AML-193 (cell line): ENCODE measurements at places on chromosomes 5 and 9.

DNA sequence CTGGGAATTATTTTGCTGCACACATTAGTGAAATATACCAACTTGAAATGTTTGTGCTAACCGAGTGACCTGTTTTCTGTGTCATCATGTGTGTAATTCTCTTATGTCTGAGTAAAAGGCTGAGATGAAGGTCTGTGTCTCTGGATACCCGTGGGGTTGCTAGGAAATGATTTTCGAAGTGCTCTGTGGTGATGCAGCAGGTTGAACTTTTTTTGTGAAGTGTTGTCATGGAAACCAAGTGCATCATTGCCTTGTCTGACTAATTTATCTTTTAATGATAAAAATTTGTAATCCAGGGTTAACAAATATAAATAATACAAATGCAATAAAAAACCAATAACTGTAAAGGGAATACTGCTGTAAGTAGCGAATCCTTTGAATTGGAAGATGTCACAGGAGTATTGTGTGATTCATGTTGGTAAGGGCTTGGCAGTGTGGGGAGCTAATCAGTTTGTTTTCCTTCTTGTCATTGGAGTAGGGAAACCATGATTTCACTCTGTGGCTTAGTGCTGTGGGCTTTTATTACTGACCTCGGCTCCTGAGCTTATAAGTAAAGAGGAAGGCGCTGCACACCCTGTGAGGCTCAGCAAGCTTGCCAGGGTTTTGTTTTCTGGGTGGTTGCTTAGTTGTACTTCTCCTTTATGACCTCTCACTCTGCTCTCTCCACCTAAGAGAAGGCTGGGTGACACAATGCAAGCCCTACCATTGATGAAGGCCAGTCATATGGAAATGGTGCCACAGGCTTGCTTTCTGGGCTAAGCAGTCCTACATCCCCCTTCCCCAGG, 22.3 kb downstream of the PDE8B start:
- peak; percentile 76 for DNase-seq

GRCh38 chr5:117191251-117191650, 616.6 kb upstream of the SEMA6A start:
- no peak for DNase-seq

- DNase-seq: no peak
Measured at GRCh38 chr9:4691795-4692194, 12.4 kb downstream of the CDC37L1 start.

DNA sequence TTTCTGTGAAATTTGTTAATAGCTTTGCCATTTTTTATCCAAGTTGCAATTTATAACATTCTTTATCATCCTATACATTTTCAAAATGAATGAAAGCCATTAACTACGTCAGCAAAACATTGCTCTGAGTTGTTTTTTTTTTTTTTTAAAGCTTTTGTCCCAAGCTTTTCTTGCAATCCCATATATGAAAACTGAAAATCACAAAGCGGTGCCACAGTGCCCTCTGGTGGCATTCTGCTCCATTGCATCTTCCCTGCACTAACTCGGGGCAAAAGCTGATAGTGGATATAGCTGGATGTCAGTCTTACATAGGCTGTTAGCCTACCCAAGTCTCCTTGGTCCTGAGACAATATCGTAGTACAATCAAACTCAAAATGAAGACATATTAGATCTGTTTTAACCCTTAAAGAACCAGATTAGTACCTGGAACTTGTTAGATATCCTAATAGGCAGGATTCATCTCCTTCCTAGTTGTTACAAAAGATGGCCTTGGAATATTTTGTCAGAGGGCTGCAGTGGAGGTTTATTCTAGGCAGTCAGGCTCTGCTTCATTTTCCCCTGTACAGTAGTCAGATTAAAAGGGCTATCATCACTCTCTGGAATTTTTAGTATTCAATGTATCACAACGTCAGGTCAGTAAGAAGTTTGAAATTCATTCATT, 669.9 kb downstream of the PTPRD start:
- DNase-seq: peak; percentile 25

DNA sequence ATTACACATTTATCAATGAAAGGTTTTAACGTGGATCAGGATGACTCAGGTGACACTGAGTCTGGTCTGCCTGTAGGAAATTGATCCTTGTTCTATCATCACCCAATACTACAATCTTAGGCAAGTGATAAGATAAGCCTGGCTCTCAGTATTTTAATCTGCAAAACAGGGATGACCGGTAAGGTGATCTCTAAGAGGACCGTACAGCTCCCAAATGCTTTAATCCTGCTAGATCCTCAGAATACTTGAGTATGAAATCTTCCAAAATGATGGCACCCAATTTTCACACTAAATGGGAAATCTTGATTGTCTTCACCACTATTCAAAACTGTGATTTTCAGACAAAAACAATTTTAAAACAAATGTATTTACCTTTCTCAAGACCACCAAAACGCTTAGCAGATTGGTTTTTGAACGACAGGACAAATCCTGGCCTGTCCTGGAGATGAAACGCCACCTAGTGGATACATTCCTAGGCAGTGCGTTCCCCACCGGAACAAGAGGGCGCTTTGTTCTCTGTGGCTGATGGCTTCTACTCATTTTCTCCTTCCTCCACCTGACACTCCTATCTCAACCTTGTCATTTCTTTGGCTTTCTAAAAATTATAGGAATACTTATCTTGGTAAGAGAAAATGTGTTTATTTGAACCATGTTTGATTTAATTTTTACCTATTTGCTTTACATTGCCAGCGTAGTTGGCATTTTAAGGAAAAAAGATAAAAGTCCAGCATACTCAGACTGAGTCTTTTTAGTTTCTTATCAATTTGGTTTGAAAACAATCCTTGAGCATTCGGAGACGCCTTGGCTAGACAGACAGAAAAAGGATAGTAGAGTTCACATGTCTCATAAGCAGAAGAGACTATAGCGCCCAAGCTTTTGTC, 41.2 kb upstream of the VCAN start:
- DNase-seq: peak; percentile 16

DNA sequence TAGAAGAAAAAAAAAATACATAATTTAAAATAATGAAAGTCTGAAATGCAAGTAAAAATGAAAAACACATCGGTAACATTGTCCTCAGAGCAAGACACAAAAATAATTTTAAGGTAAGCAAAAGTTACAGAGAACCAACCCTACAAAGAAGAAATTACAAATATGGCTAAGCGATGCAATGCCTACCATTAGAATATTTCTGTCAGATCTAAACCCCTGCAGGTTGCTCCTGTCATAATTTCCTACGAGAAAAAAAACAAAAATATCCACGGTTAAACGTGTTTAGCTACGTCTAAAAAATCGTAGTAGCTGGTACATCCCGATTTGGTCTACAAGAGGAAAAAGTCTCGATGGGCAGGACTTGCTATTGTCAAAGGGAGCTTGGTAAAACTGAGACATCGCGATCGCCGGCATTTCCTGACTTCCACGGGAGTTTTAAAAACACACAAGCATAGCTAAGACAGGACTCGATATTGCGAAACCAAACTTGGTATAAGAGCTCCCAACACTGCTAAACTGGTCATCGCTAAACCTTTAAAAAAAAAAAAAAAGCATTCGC, 1.1 kb upstream of the ANXA2R start:
- no peak for DNase-seq

DNA sequence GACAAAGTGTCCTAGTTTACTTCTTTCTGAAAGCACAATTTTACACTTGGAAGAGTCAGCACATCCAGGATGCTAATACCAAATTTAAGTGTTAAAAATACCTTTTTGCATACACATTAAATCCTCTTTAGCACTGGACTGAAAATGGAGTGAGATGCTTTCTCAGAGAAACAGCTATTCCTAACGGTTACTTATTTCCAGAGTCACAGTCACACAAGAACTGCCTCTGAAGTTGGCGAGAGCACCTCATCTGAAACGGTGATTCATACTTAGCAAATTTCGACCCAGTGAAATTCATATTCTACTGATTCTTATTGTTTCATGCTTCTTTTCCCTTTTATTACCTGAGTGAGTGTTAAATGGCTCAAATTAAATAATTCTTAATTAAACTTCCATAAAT, 12.2 kb downstream of the CDH18 start:
- no peak for DNase-seq

GRCh38 chr9:109232449-109233237, 65.6 kb upstream of the FRRS1L start:
- DNase-seq: no peak

GRCh38 chr5:2690293-2690692, 61.2 kb downstream of the IRX2 start:
- DNase-seq: no peak
